ENCODE measurements at places on chromosomes 4 and X.

DNA sequence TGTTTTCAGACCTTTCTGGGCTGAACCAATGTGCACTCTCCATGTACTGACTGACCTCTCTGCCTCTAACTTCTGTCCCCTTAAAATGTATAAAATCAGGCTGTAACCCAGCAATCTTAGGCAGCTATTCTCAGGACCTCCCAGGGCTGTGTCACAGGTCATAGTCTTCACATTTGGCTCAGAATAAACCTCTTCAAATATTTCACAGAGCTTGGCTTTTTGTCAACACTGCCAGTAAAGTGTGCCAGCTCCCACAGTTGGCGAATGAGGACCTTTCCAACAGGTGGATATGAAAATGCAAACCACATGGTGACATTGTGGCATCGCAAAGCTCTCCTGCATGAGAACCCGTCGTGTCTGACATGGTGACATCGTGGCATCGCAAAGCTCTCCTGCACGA is 76.4 kb downstream of the ACOX3 start:
- no peak for DNase-seq

GRCh38 chr4:41385481-41385880 is 128.8 kb downstream of the UCHL1 start:
- no peak for DNase-seq

DNA sequence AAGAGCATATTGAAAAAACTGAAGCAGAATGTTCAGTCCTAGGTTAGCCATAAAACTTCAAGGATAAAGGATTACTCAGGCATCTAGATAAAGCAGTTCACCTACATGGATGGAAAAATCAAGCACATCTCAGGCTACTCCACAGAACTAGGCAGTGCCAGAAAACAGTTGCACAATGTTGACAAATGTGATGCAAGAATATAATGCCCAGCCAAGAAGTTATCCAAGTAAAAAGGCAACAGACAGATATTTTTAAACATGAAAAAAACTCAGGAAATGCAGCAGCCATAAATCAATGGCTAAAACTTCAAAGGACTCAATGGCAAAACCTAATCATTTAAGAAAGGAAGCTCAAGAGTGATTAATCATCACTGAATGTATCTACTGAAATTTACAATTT is 456.0 kb upstream of the FAM241A start:
- DNase-seq: no peak

- DNase-seq: no peak
Observed at GRCh38 chr4:56674984-56675383, 6.1 kb downstream of the HOPX start.

DNA sequence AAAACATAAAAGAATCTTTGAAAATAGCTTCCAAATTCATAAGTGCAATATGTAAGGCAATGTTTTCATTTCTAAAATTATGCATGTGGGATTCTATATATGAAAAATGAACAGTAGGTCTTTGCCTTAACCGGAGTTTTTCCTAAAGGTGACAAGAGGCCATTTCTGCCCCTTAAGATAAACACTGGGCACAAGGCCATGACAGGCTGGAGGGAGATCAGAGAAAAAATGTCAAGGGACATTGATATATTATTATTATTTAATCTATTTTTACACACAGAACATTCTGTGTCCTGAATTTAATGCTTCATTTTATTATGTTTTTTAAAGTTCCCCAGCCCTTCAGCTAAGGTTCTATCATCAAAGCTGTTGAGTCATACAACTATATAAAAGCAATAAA is 118.8 kb downstream of the CHM start:
- DNase-seq: no peak
